Stimulated activated naive CD4-positive, alpha-beta T cell (primary cell): ENCODE measurements at places on chromosomes 6 and 20.
A peak's percentile ranks its signal among the peaks of the same experiment; 100 is the strongest.

DNA sequence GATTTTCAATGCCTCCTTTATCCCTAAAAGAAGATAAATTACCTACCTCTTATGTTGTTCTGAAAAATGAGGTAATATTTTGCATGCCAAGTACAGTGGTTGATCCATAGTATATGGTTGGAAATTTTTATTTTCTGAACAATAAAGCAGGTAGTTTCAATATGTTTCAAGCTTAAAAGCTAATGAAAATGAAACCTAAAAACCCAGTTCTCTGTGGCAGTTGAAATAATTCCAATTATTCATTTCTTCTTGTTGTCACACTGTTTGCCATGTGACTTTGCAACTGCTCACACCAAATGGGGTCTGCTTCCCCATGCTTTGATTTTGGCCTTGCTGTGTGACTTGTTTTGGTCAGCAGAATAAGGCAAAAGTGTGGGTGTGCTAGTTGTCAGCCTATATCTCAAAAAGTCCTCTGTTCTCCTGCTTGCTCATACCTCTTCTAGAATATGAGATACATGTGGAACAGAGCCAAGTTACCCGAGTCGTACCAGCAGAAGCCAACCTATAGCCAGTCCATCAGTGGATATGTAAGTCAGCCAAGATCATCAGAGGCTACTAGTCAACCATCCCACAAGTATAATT is 197.2 kb upstream of the THEMIS start:
- no peak for DNase-seq

- no peak for DNase-seq
These were observed 2.1 kb upstream of the CASS4 start for GRCh38 chr20:56409956-56410355.

DNA sequence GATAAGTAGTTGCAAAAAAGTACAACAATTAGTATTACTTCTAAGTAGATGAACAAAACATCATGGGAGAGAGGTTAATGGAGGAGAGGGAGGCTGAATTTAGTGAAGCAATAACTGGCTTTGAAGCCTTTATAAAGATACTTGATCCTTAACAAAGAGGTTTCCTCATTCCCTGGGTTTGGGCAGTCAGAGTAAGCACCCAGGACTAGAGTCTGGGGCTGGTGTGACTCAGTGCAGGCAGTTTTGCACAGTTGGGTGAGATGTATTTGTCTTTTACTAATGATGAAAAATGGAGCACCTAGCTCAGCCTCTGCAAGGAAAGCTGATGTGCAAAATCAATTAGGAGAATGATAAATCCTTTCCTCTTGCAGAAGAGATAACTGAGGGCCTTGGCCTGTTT is 11.8 kb upstream of the OPN5 start:
- no peak for DNase-seq

DNA sequence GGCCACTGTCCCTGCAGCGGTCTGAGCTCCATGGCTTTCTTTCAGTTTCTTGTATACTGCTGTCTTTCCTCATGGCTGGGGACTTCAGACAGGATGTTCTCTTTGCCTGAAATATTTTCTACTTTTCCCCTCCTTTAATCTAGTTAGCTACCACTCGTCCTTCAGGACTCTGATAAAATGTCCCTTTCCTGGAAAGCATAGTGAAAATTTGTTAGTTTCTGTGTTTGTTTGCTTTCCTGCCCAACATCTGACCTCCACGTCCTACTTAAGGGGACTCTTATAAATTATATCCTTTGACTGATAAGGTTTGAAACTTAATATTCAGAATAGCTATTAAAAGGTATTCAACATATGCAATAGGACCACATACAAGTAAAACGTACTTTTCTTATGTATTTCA is 48.8 kb upstream of the KLHL31 start:
- DNase-seq: no peak

DNA sequence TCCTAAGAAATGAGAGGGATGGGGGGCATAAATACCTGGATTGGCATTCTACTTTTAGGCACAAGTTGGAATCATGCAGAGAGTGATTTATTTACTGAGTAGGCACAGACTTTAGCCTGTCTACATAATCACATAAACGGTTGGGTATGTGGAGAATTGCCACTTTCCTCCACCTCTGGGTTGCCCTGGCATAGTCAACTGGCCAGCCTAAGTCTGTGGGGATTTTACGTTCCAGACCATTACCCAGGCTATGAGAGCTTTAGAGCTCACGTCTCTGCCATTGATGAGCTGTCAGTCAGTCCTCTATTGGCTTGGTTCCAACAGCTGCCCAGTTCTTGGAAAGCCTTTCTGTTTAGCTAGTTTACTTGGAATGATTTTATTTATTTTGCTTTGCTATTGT is 5.0 kb upstream of the BHLHE23 start:
- no peak for DNase-seq

- no peak for DNase-seq
These were observed 98.0 kb downstream of the TOX2 start for GRCh38 chr20:44012466-44013226.

GRCh38 chr6:24719125-24719971 is at the start of gene C6orf62:
C6orf62 (minus strand) TSS chr6:24719154; CDS start chr6:24718668, 486 bp downstream.
- peak; percentile 36 for DNase-seq

- peak; percentile 87 for DNase-seq
These were observed 20.8 kb downstream of the C20orf203 start for GRCh38 chr20:32652739-32653526.

DNA sequence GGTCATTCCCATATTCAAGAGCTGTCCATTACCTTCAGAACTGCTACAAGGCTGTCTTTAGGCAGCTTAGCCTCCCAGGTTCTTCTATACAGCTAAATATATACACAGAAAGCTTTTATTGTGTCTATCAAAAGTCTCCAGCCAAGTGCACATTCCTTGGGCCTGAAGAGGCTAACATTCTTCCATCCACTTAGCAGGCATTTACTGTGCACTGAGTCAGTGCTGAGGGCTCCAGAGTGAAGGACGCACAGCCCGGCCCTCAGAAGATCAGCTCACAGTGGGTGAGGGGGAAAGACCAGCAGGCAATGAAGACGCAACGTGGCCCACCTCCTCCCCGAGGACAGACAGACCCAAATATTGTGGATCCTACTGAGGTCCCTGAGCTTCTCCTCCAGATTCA is 569.9 kb downstream of the CDH26 start:
- DNase-seq: no peak

DNA sequence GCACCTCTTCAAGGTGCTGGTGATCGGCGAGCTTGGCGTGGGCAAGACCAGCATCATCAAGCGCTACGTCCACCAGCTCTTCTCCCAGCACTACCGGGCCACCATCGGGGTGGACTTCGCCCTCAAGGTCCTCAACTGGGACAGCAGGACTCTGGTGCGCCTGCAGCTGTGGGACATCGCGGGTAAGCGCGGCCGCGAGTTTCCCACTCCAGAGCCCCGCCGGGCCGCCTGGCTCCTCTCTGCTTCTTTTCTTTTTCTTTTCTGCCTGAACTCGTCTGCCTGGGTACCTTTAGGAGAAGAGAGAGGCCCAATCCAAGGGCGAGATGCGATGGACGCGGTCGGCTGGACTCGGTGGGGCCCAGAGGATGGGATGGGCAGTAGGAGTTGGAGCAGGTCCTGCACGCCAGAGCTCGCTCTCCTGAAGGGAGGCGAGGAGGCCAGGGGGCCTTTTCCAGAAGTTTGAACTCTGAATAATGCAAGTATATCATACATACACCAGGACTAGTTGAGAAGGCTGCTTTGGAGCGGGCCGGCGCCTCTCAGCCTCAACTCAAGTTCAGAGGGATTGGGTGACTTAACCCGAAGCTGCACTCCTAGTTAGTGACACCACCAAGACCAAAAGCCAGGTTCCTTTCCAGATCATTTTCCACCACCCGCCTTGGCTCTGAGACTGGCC is 445 bp downstream of the RAB32 start:
- no peak for DNase-seq

- no peak for DNase-seq
These were observed 7.3 kb upstream of the FLRT3 start for GRCh38 chr20:14344746-14345145.

DNA sequence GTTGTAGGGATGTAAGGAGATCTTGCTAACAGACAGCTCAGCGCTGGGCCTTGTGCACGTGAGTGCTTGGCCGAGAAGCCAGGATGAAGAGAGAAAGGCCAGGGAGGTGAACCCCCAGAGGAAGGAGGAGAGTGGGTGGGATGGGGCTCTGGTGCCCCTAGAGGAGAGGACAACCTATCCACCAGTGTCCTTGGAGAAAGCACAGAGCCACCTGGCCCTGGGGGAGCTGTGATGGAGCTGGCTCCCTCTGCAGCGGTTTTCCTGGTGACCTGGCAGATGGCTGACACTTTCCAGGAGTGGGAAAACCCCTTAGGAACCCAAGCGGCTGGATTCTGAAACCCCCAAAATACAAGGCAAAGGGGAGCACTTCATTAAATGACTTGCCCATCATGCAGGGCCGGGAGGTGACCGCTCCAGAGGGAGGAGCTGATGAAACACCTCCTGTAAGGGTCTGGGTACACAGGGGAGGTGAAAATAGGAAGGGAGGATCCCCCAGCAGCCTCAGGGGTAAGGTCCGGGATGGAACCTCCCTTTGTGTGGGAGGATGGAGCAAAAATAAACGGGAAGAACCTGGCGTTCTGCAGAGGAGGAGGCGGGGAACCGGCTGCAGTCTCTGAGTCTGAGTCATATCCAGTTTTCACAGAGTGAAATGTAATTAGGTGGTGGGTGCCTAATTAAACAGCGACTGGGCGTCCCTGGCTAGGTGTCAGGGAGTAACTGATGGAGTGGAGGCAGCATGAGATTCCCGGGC is 80.4 kb downstream of the SULF2 start:
- DNase-seq: no peak
